ENCODE measurements at places on chromosomes 13 and 19.

DNA sequence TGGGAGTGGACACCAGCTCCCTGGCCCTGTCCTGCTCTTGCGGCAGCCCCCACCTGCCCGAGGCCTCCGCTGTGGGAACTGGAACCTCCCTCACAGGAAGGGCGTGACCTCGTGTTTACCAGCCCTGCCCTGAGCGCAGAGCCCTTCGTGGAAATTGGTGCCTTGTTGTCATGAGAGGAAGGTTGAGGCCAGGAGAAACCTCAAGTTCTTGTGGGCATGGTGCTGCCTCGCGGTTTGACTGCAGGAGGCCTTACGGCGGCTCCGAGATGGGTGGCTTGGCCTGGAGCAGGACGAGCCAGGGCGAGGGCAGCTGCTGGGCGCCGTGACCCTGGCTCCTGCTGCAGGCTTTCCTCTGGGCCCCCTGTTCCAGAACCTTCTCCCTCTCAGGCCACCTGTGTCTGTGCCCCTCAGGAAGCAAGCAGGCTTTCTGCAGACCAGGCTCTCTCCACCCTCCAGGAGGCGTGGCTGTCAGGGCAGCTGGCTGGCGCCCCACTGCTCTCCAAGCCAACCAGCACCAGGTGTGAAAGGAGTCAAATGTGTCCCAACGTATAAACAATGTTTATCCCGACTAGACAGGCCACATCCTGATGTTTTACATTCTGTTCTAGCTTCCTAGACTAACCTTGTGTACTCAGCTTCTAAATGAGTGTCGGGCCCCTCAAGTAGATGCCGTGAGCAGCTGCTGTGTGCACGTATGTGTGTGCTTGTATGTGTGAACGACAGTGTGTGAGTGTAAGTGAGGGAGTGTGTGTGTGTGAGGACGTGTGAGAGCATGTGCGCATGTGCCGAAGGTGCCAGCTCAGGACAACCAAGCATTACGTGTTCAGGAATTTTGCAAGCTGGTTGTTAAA, 10.4 kb upstream of the RASA3 start:
- peak; percentile 79 for DNase-seq

GRCh38 chr13:97386801-97387484, 47.0 kb upstream of the RAP2A start:
- no peak for DNase-seq

- no peak for DNase-seq
These were observed 470.7 kb downstream of the ZNF536 start for GRCh38 chr19:30842926-30843325.

- peak; percentile 14 for DNase-seq
These were observed 62.8 kb upstream of the DIAPH3 start for GRCh38 chr13:60226507-60226906.

- DNase-seq: no peak
These were observed 42.5 kb downstream of the RASA3 start for GRCh38 chr13:114089751-114090400.

GRCh38 chr19:9308091-9308770, 1.4 kb downstream of the ZNF699 start:
- no peak for DNase-seq

- DNase-seq: no peak
These were observed 340.8 kb downstream of the KLF5 start for GRCh38 chr13:73399347-73400216.

- DNase-seq: peak; percentile 21
These were observed 499 bp downstream of the LSM7 start for GRCh38 chr19:2327773-2328400.

- no peak for DNase-seq
These were observed 16.7 kb downstream of the ZNF100 start for GRCh38 chr19:21750586-21751128.

- no peak for DNase-seq
These were observed 368.8 kb upstream of the TSHZ3 start for GRCh38 chr19:31718032-31718431.

- no peak for DNase-seq
These were observed 54.4 kb upstream of the MEDAG start for GRCh38 chr13:30851697-30852096.

DNA sequence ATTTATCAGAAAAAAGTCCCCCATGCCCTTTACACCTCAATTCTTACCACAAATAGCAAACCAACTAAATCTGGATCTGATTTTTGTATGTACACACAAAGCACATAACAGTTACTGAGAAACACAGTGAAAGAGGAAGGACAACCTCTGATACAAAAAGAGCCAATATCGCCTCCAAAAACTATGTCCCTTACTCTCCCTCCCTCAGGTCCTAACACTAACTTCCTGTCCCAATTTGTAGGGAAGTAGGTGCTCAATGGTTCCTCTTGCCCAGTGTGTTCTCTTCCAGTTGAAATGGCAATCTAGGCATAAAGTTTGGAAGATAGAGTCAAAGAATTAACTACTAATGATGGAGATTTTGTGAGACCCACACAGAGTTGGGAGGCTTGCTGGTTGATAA, 15.8 kb upstream of the FPR3 start:
- no peak for DNase-seq

DNA sequence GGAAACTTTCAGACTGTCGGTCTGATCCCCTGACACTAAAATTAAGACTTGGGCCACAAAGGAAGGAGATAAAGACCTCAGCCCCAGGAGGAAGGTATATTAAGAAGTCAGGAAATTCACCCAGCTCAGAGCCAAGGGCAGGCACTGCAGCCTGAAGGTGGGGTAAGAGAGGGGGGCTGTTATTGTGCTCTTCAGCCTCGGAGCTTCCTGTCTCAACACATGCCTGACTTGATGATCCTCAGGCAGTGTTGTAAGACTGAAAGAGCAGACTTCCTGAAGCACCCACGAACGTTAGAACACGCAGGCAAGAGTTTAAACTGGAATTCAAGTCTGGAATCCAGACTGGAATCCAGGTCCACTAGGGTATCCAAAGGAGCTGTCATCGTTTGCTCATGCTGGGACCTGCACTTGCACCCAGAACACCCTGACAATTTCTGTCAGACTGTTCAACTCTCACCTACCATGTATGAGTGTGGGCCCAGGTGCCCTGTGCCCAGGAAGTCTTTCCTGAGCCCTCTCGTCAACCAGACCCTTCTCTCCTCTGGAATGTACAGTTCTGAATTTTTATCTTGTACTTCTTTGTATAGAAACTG, 10.7 kb upstream of the FLT1 start:
- no peak for DNase-seq

GRCh38 chr19:33290956-33291622, 11.2 kb downstream of the CEBPA start:
- DNase-seq: no peak

- no peak for DNase-seq
These were observed 100.1 kb downstream of the DGKH start for GRCh38 chr13:42148538-42148937.

Data from hematopoietic multipotent progenitor cell treated with erythropoietin and hydrocortisone succinate and interleukin-3 and kit ligand, for 17 days (in vitro differentiated cells).